ENCODE measurements at places on chromosomes 3 and 15. TPM values are rescaled to one million over a fixed set of nuclear protein-coding genes. Genes with fewer than 3 reads are reported as not detected.

- no peak overlapping the region for H3K4me3 ChIP-seq
- peaks cover 45% of the 10 kb centered on the region for H3K36me3 ChIP-seq
- no peak for DNase-seq
- H3K27ac ChIP-seq: no peak overlapping the region
- H3K27me3 ChIP-seq: no peaks in the 10 kb centered on the region
- peaks cover 49% of the 10 kb centered on the region for H3K4me1 ChIP-seq
These were observed 9.4 kb downstream of the TCF12 start for GRCh38 chr15:56927816-56928215.

- peak within 1 kb of the TSS; percentile 79 for H3K4me3 ChIP-seq
- H3K27ac ChIP-seq: no peak within 1 kb of the TSS
- H3K36me3 ChIP-seq: no peaks in the 10 kb centered on the region
- H3K27me3 ChIP-seq: no peaks in the 10 kb centered on the region
- peaks cover 5% of the 10 kb centered on the region for H3K4me1 ChIP-seq
These were observed at the start of gene SLC30A4 for GRCh38 chr15:45522328-45523165. TSS of gene SLC30A4 (minus strand) at chr15:45522755. CDS start at chr15:45522354, 401 bp downstream.

GRCh38 chr3:18703798-18704197 lies 278.7 kb upstream of the SATB1 start:
- H3K4me1 ChIP-seq: no peaks in the 10 kb centered on the region
- no peaks in the 10 kb centered on the region for H3K27me3 ChIP-seq
- no peak for DNase-seq
- H3K4me3 ChIP-seq: no peak overlapping the region

DNA sequence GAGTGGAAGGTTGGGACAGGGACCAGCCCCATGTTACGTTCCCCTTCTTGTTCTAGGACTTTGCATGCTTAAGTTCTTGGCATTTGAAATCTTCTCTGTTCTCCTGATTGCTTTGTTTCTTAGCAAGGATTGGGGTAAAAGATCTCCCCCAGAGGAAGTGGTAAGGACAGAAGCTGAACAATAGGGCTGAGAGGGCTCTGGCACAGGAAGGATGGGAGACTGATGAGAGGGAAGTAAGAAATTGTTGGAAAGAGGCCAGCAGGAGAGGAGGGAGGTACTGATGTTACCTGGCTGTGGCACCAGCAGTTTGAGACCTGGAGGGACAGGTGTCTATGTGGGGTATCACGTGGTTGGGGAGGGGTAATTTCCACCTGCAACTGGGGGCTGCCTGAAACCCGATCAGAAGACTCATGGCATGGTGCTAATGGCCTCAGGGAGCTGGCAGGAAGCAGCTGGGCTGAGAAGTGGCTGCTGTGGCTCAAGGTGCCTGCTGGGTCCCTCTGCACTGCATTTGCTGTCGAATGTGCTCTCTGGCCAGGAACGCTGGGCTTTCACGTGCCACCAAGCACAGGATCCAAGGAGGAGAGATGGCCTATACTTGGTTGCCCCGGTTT lies 108.4 kb downstream of the LSM3 start:
- no peaks in the 10 kb centered on the region for H3K36me3 ChIP-seq
- no peak overlapping the region for H3K4me3 ChIP-seq
- H3K4me1 ChIP-seq: peaks cover 25% of the 10 kb centered on the region
- no peak for DNase-seq
- H3K27me3 ChIP-seq: no peaks in the 10 kb centered on the region

- no peaks in the 10 kb centered on the region for H3K27me3 ChIP-seq
- H3K4me3 ChIP-seq: no peak overlapping the region
- no peaks in the 10 kb centered on the region for H3K4me1 ChIP-seq
- no peaks in the 10 kb centered on the region for H3K36me3 ChIP-seq
These were observed 29.4 kb downstream of the ZNF589 start for GRCh38 chr3:48270306-48270705.

DNA sequence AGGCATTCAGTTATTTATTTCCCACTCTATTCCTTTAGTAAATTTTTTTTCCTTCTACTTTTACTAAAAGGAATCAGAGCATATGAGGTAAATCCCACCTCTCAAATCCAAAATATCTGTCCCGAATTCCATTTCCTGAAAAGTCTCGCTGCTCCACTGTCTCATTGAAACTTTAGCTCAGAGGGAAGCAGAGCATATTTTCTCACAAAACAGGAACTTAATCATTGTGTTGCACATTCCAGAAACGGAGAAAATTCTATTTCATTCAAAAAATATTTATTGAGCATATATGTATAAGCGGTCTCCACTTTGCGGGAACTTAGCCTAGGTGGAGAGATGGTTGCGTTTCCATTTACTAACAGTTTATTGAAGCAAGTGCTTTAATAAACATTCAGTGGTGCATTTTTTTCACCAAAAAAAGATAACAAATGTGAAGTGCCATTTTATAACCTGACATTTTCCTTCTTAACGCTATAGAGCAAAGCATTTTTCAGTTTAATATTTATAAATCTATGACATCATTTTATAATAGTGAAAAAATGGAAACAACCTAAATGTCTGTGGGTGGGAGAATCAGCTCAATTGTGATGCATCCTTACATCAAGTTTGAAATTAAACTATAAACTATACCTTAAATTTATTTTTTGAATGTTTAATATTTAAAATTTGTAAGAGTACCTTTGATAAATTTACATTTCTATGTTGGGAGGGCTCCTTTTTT lies 67.2 kb upstream of the CSTA start:
- no peak for DNase-seq
- H3K27me3 ChIP-seq: 0 out of 2 replicates have a peak, but pooled peaks cover 3% of the 10 kb centered on the region
- no peak overlapping the region for H3K4me3 ChIP-seq
- H3K27ac ChIP-seq: no peak overlapping the region

DNA sequence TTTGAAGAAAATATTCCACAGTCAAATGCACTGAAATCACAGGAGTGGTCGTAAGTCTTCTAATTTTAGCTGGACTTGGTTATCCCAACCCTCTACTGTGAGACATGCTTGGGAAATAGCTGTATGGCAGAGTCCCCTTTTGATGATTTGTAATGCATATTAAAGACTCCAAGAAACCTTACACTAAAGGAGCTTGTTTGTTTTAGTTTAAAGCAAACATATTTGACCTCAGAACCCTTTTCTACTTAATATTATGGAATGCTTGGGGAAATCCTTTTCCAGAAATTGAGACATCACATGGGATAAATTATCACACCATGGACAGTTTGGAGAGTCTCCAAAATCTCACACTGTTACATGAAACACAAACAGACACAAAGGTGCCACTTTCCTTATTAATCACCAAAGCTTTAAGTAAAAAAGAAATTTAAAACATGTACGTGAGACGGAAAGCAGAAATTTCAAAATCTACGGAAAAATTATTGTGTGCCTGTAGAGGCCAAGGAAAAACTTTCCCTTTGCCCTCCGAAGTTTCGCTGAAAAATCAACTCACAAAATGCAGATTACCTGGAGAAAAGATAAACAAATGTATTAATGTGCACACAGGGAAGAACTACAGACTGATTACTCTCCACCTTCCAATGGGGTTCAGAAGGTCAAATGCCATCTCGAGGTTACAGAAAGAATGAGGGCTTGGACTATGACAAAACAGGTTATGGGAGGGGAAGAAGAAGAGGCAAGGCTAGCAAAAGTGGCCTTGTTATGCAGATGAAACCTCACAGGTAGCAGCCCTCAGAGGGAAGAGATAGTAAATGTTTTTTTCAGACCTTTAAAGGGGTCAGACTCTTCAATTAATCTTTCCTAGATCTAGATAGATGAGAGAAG lies 7.0 kb upstream of the CPB1 start:
- H3K36me3 ChIP-seq: no peaks in the 10 kb centered on the region
- no peak for DNase-seq
- no peaks in the 10 kb centered on the region for H3K4me1 ChIP-seq
- no peak overlapping the region for H3K4me3 ChIP-seq

- H3K27me3 ChIP-seq: peaks cover 6% of the 10 kb centered on the region
- no peak overlapping the region for H3K27ac ChIP-seq
- no peak overlapping the region for H3K4me3 ChIP-seq
- H3K4me1 ChIP-seq: no peaks in the 10 kb centered on the region
These were observed 78.2 kb upstream of the VEPH1 start for GRCh38 chr3:157581371-157581770.

GRCh38 chr3:41208507-41209220 lies 9.4 kb downstream of the CTNNB1 start:
- H3K27ac ChIP-seq: no peak overlapping the region
- peaks cover 29% of the 10 kb centered on the region for H3K36me3 ChIP-seq
- H3K4me1 ChIP-seq: no peaks in the 10 kb centered on the region
- DNase-seq: no peak

The A4GNT gene
- total RNA-seq: not detected

The ZNF774 gene
- total RNA-seq: 0.66 TPM

Measured in SJSA1 (cell line).